T-cell (primary cell): ENCODE measurements at places on chromosomes 3 and 15.

DNA sequence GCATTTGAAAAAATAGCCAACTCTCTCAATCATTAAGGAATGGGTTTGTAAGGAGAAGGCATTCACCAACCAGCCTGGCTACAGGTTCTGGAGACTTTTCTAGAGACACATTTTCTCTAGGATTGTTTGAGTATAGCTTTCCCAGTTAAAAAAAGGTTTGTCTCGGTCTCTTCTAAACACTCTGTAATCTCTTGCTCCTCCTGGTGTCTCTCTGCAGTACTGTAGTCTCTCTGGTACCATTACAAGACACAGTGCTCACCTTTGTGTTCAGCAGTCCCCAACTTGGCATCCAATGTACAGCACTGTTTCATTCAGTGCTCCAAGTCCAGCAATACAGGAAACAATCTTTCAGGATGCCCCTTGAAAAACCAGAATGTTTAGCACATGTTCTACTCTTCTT lies 534.4 kb downstream of the ZNF385D start:
- no peaks in the 10 kb centered on the region for H3K27me3 ChIP-seq
- H3K4me1 ChIP-seq = no peaks in the 10 kb centered on the region
- DNase-seq = no peak
- no peaks in the 10 kb centered on the region for H3K36me3 ChIP-seq
- no peak overlapping the region for H3K27ac ChIP-seq

DNA sequence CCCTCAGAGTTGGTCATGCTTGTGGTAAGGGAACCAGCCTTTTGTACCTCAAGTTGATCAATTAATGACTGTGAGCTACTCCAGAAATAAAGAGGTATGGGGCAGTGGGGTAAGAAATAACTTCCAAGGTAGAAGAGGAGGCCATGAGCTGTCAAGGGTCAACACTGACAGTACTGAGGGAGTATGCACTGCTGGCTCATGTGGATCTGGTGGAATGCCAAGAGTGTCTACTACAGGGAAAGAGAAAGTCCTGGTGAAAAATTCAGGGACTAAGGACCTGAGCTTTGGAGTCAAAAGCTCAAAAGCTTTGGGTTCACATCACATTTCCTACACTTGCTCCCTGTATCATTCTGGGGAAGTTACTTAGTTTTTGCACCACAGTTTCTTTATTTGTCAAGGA lies 154.9 kb downstream of the SEMA6D start:
- H3K36me3 ChIP-seq = no peaks in the 10 kb centered on the region
- no peak overlapping the region for H3K4me3 ChIP-seq
- no peak overlapping the region for H3K27ac ChIP-seq

- no peaks in the 10 kb centered on the region for H3K4me1 ChIP-seq
- H3K27me3 ChIP-seq = peaks cover 11% of the 10 kb centered on the region
- no peak overlapping the region for H3K4me3 ChIP-seq
- no peak for DNase-seq
- no peak overlapping the region for H3K27ac ChIP-seq
Measured at GRCh38 chr15:57314221-57314620, 62.1 kb upstream of the CGNL1 start.

GRCh38 chr3:152650177-152650576 lies 184.8 kb upstream of the P2RY1 start:
- H3K27ac ChIP-seq = no peak overlapping the region
- no peak overlapping the region for H3K4me3 ChIP-seq
- peaks cover 6% of the 10 kb centered on the region for H3K27me3 ChIP-seq

DNA sequence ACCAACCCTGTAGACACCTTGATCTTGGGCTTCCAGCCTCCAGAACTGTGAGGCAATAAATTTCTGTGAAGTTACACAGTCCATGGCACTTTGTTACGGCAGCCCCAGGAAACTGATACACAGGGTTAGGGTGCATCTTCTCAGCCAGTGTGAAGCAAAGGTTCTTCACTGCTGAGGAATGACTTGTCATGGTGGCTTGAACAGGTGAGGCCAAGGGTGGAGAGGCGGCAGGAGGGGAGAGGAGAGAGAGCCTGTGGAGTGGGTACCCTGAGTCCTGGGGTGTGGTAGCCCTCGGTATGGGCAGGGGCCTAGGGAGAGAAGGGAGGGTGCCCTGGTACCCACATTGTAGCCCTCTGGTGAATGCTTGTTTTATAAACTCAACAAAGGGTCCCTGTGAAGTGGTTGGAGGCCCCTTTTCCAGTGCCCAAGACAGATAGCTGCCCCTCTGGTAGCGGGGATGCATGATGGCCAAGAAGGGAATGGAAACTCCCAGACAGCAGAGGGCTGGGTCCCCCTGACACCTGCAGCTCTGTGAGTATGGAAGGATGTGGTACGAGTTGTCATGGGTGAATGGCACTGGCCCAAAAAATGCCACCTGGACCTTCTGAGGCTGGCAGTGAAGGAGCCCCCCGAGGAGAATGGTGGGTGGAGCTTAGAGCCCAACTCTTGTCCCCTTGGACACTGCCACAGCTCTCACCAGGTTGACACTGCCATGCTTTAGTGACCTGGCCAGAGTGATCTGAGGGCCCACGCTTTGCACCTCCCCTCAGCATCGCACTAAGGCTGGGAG lies 49.6 kb downstream of the SPSB4 start:
- no peaks in the 10 kb centered on the region for H3K27me3 ChIP-seq
- no peaks in the 10 kb centered on the region for H3K36me3 ChIP-seq
- no peak overlapping the region for H3K4me3 ChIP-seq
- no peaks in the 10 kb centered on the region for H3K4me1 ChIP-seq
- no peak for DNase-seq

DNA sequence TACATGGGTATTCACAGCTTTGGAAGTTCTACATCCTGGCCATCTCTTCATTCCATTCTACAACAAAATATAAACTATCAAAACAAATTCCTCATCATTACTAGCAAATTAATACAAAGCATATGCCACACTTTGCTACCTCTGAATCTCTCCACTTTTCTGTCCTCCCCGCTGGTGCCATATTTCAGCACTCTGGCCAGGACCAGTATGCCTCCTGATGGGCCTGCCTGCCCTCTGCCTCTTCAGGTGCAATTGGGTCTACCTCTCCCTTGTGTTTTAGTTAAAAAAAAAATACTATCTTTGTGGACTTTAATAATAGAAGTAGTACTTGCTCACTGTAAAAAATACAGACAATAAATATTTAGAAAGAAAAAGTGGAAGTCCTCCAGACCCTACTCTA lies 448.8 kb downstream of the WDR72 start:
- H3K4me3 ChIP-seq = no peak overlapping the region
- H3K4me1 ChIP-seq = no peaks in the 10 kb centered on the region
- no peaks in the 10 kb centered on the region for H3K27me3 ChIP-seq

DNA sequence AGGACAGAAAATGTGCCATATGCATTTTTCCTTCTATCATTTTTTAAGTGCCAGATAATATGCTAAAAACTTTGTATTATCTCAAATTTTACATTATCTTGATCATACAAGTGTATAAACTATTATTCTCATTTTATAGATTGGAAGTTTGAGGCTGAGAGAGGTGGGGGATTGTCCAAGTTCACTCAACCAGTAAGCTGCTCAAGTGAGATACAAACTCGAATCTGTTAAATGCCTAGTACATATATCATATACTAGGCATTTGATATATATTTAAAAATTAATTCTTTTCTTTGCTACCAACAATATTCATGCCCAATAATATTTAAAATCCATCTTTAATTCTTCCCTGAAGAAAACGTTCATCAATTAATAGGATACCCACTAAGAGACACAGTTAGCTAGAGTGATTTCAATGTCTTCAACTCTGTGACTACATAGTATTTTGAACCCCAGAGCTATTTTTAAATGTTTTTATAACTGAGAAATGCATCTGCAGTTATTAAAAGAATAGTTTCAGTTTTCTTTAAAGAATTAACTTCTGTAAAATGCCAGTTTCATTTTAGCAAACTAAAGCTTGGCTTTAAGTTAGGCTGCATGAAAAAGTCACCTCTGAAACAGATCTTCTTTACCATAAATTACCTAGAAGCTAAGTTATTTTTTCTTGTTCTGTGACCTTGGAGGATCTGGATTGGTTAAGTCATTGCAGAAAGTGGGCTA lies 40.4 kb downstream of the IQCB1 start:
- no peaks in the 10 kb centered on the region for H3K4me1 ChIP-seq
- no peak for DNase-seq
- no peak overlapping the region for H3K4me3 ChIP-seq
- H3K27ac ChIP-seq = no peak overlapping the region
- H3K27me3 ChIP-seq = no peaks in the 10 kb centered on the region

GRCh38 chr3:182028081-182028480 lies 316.4 kb downstream of the SOX2 start:
- no peak for DNase-seq
- H3K4me3 ChIP-seq = no peak overlapping the region
- H3K27me3 ChIP-seq = no peaks in the 10 kb centered on the region
- H3K4me1 ChIP-seq = no peaks in the 10 kb centered on the region

- H3K4me1 ChIP-seq = peaks cover 5% of the 10 kb centered on the region
- peaks cover 3% of the 10 kb centered on the region for H3K27me3 ChIP-seq
- DNase-seq = no peak
- no peak overlapping the region for H3K4me3 ChIP-seq
- H3K36me3 ChIP-seq = no peaks in the 10 kb centered on the region
Measured at GRCh38 chr15:92161039-92161670, 232.5 kb upstream of the ST8SIA2 start.

GRCh38 chr3:4984511-4984864 lies 5.3 kb downstream of the BHLHE40 start:
- H3K27ac ChIP-seq = peak overlapping the region; percentile 82
- peaks cover 22% of the 10 kb centered on the region for H3K4me1 ChIP-seq
- no peaks in the 10 kb centered on the region for H3K36me3 ChIP-seq
- no peaks in the 10 kb centered on the region for H3K27me3 ChIP-seq
- no peak for DNase-seq

DNA sequence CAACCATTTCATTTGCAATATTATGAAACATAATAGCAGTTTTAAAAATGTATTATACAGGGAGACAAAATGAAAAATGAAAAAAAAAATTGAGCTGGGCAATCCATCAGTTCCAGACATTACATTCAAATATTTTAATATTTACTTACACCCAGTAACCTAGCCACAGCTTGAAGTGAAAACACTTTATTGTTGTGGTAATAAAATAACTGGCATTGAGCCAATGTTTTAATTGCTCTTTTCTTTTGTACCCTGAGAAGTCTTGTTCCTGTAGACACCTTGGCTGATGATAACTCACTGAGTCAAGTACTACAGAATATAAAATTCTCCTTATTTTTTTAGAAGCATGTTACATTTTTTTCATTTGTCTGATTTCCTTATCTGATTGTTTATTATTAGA lies 180.6 kb downstream of the ROBO1 start:
- no peaks in the 10 kb centered on the region for H3K4me1 ChIP-seq

- H3K27ac ChIP-seq = no peak overlapping the region
- H3K36me3 ChIP-seq = no peaks in the 10 kb centered on the region
- no peaks in the 10 kb centered on the region for H3K4me1 ChIP-seq
- DNase-seq = no peak
- H3K4me3 ChIP-seq = no peak overlapping the region
Measured at GRCh38 chr3:184345317-184346144, 8.1 kb downstream of the FAM131A start.

DNA sequence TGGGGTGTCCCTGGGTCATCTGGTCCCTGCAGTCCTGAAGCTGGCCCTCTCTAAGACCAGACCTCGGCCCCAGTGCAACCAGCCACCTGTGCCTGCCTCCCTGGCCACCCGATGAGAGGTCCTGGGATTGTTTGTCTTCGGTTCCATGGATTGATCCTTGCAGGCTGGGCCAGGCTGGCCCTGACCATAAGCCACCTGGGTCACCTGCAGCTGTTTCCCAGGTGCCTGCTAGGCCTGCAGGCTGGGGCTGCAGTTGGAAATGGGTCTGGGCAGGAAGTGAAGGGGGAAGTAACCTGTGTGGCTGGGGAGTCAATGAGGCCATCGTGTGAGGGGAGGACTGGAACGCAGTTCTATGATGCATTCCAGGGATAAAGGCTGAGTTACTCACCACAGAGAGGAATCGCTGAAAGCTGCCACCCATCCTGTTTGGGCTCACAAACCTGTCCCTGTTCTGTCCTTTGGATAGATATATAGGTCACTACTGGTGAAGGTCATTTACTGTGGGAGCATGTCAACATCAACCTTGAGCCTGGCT lies 30.9 kb upstream of the VPS8 start:
- no peak overlapping the region for H3K27ac ChIP-seq
- peaks cover 44% of the 10 kb centered on the region for H3K27me3 ChIP-seq
- DNase-seq = no peak

DNA sequence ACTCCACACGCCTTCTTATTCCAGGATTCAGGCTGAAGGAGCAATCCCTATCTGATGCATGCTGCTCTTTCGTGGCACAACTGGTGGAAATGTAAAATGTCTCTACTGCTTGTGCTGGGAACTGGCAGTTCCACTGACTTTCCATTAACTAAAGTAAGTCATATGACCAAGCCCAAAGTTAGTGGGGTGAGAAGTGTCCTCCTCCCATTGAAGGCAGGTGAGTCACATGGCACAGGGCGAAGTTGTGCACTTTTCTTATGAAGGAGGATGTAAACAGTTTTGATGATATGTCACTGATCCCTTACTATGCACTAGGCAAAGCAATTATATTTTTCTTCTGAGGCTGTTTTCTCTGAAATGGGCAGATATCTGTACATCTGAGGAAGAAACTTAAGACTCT lies 51.6 kb downstream of the SLC7A14 start:
- H3K4me1 ChIP-seq = no peaks in the 10 kb centered on the region
- H3K27me3 ChIP-seq = peaks cover 4% of the 10 kb centered on the region
- no peak overlapping the region for H3K27ac ChIP-seq
- no peak overlapping the region for H3K4me3 ChIP-seq
- no peak for DNase-seq

DNA sequence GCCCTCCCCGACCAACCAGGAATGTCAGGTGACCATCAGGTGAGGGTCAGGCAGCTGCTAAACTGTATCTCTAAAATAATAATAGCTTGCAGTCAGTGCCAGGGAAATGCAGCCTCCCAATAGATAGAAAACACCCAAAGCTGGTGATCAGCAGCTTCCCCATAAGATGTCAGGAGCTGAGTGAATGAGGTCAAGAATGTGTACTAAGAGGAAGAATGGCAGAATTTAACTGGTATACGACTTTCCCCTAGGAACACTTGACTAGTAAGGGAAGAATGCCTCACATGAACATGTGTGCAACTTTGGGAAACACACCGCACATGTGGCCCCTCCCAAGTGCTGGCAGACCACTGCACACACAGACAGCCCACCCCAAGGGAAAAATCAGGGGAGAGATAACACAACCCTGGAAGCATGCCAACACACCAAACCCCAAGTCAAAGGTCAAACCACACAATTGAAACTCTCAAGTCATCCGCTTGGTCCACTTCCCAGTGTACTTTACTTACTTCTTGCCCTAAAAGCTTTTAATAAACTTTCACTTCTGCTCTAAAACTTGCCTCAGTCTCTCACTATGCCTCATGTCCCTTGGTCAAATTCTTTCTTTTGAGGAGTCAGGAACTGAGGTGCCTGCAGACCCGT lies 806.5 kb downstream of the OTOL1 start:
- H3K27ac ChIP-seq = no peak overlapping the region
- H3K36me3 ChIP-seq = no peaks in the 10 kb centered on the region
- H3K4me1 ChIP-seq = no peaks in the 10 kb centered on the region
- DNase-seq = no peak
- H3K4me3 ChIP-seq = no peak overlapping the region

GRCh38 chr15:48644827-48645557 lies 517 bp downstream of the FBN1 start:
- H3K27ac ChIP-seq = no peak overlapping the region
- H3K4me1 ChIP-seq = peaks cover 13% of the 10 kb centered on the region
- H3K27me3 ChIP-seq = no peaks in the 10 kb centered on the region
- H3K36me3 ChIP-seq = no peaks in the 10 kb centered on the region
- DNase-seq = no peak

- DNase-seq = no peak
- H3K4me1 ChIP-seq = no peaks in the 10 kb centered on the region
- no peak overlapping the region for H3K4me3 ChIP-seq
- H3K36me3 ChIP-seq = no peaks in the 10 kb centered on the region
Measured at GRCh38 chr15:29621616-29622015, 200.7 kb downstream of the TJP1 start.
